GM12891 (cell line): ENCODE measurements at places on chromosomes 11 and 22.
A peak's percentile ranks its signal among the peaks of the same experiment; 100 is the strongest.

DNA sequence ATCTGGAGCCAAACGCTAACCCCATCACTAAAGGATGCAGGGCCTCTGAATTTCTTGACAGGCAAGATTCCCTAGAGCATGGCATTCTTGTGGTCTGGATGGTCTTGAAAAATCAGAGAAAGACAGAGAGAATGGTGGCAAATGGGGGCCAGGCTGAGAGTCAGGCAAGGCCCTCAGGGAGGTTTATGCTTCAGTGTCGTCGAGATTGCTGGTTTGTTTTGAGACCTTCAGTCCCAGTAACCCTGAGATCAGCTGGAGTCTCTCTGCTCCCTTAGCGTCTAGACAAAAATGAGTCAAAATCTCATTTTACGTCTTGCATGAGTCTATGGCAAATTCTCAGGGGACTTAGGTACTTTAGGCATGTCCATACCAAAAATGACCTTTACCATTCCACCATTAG is 539.3 kb downstream of the SOX6 start:
- no peak for DNase-seq

GRCh38 chr11:76579752-76580151 is 90.8 kb downstream of the LRRC32 start:
- DNase-seq, result no peak

DNA sequence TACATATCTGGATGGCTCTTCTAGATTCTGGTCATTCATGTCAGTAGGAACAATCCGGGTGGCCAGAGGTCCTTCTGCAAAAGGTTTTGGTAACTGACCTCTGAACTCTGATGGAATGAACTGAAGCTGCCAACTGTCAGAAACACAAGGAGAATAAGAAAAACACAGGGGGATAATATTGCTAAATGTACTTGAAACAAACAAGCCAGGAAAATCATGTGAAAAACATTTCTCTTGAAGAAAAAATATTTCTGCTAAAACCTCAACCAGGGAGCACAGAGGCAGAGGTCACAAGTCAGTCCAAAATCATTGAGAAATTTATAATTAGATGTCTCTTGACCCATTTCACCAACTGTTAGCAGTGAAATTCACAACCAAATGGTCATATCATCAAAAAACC is 35.2 kb downstream of the ALG9 start:
- DNase-seq, result no peak

GRCh38 chr11:5252192-5252918 is 2.2 kb downstream of the HBG2 start:
- no peak for DNase-seq

- no peak for DNase-seq
Measured at GRCh38 chr11:2129699-2130366, 9.4 kb downstream of the IGF2 start.

DNA sequence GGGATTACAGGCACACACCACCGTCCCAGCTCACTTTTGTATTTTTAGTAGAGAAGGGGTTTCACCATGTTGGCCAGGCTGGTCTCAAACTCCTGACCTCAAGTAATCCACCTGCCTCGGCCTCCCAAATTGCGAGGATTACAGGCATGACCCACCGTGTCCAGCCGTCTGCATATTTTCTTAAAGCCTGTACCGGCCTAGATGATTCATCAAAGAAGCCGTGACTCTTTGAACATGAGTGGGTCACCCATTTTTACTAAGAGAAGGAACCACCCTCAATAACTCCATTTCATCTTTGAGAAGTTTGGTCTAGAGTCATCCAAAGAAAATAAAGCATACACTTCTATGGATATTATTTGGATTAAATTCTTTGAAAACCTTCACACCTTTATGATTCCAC is 388.3 kb downstream of the NTM start:
- DNase-seq, result no peak

DNA sequence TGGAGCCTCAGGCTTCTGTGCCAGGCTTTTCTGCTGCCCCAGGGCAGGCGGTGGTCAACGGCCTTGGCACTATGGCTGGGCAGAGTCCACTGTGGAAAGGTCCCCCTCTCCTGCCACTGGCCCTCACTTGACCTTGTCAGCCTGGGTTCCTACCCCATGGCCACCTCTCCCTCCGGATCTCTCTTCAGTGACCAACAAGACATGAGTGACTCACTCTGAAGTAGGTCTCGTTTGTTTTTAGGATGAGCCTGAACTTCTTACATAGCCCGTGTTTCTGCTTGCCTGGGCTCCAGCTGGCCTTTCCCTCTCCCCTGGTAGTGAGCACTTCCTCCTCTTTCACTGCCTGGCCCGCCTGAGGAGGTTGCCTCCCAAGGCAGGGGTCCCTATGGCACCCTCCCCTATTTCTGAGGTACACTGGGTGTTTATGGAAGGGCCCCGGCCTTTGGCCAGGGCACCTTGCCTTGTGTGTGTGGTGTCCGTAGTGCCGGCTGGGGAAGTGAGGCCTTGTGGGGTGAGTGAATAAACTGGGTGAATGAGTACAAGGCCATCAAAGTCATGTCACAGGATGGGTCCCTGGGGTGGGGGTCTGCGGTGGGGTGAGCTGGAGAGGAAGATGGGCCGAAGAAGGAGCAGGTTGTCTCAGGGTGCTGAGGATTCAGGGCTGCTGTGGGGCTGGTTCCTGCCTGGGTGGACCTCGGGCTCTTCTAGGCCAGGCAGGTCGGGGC is 5.0 kb downstream of the SHANK3 start:
- peak; percentile 2 for DNase-seq

DNA sequence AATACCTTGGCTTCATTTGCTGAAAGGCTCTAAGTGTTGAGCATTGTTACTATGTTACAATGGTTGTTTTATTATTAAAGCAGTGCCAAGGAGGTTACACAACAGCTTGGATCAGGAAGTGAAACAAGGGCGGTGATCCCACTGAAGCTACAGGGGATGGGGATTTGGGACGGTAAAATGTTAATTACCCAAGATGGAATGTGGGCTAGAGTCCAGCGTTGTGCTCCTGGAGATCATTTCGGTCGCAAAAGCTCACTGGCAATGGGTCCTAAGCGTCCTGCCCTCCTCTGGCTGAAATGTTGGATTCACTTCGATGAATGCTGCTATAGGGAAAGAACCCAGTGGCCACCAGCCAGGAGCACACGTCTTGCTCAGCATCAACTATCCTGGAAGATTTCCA is 48.3 kb downstream of the FAM83F start:
- no peak for DNase-seq

GRCh38 chr11:23957314-23957713 is 539.5 kb upstream of the LUZP2 start:
- DNase-seq, result no peak

DNA sequence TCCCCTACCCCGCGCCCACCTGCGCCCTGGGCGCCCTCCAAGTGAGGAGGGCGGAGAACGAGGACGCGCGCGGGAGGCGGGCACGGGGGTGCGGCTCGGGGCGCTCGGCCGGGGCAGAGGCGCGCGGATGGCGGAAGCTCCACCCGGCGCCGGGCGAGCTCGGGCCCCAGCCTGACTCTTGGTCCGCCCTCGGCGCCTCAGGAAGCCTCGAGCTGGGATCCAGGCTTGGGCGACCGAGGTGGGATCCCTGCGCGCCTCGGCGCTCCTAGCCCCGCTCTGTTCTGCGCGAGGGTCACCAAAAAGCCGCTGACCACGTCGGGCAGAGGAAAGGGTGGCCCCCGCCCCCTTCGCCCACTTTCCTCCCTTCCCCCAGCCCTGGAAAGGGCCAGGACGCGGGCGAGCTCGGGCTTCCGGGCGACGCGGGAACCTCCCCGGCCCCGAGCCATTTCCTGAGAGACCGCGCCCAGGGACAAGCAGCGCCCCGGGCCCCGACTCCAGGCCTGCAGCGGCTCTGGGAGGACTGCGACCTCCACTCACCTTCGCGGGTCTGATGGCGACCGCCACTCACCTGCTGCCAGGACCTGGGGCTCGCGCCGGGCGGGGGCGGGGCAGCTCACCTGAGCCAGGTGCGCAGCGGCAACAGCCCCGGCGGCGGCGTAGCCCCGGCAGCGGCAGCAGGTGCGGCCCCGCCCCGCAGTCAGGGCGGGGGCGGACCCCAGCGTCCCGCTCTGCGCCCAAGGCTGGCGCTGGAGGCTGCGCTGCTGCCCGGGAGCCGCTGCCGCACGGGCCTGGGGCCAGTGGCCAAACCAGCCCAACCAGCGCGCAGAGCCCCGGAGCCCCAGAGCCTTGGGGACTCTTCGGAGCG is 2.2 kb upstream of the SIGIRR start:
- DNase-seq, result no peak

DNA sequence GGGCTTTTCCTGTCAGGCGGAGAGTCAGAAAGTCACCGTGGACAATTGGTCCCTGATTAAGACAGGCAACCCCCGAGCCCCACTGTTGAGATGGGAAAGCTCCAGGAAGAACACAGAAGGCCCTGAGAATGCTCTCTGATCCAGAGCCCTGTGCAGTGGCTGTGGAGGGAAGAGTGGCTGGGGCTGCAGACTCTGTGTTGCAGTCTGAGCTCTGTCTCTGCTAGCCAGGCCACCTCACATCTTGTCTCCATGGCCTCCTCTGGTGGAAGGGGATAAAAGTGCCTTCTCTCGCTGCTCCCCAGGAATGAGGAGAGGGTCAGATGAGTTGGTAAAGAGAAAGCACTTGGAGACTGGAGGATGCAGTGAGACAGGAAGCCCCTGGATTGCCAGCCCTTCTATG is 141.2 kb downstream of the CEP164 start:
- no peak for DNase-seq

GRCh38 chr11:75160220-75160757 is 9.4 kb downstream of the SLCO2B1 start:
- no peak for DNase-seq

DNA sequence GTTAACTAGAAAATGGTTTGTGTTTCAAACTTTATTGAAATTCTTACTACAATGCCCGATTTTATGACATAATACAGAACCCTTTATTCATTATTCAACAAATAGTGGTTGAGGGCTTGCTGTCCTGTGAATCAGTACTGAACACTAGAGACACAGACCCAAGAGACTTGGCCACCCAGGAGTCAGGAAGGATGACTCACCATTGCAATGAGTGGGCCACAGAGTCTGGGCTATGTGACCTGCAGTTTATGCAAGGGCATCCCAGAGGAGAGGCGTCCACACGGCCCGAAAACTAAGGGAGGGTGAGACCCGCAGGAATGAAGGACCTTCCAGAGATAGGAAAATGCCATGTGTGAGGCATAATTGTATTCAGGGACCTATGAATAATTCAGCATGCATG is 143.8 kb upstream of the DDI1 start:
- DNase-seq, result no peak

GRCh38 chr22:49305214-49305965 is 522.3 kb downstream of the BRD1 start:
- DNase-seq, result peak; percentile 76

DNA sequence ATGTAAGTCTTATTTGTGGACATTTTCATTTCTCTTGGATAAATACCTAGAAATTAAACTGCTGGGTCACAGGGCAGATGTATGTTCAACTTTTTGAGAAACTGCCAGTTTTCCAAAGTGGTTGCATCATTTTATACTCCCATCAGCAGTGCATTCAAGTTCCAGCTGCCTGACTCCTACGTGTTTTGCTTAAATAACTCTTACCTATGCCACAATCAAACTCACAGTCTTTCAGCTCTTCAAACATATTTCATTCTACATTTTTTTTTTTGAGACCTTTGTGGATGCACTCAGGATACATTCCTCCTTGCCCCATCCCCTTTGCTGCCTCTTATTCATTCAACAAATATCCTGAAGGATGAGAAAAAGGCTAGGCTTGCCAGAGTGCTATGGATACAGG is 9.2 kb downstream of the TCF20 start:
- DNase-seq, result no peak

GRCh38 chr11:69141742-69142141 is 14.0 kb upstream of the SMIM38 start:
- no peak for DNase-seq

DNA sequence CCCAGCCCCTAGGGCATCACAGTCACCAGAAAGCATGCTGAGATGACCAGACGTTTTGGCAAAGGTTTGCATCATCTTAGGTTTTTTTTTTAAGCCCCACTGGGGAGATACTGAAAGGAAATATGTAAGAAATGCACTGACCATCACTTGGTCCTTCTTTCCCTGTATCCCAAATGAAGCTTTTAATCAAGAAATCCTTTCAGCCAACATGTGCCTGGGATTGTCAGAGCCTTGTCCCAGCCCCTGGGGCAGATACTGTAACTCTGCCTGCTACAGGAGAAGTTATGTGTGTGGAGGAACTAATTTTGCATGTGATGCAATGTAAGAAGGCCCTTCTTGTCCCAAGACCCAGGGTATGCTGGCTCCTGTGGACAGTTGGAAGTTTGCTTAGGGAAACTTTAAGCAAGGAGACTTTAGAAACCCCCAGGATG is 65.6 kb downstream of the PPFIBP2 start:
- DNase-seq, result no peak

DNA sequence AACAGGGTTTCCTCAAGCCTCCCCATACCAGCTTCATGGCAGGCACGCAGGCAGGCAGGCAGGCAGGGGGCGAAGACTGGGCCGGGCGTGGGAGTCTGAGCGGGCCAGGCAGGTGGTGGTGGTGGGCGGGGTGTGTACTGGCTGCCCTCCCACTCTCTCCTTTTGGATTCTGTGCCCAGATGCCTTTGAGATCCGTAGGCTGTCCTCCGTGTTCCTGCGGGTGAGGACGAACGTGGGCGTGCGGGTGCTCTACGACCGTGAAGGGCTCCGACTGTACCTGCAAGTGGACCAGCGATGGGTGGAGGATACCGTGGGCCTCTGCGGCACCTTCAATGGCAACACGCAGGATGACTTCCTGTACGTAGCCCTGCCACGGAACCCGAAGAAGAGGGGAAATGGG is 23.0 kb downstream of the OTOG start:
- DNase-seq, result no peak

DNA sequence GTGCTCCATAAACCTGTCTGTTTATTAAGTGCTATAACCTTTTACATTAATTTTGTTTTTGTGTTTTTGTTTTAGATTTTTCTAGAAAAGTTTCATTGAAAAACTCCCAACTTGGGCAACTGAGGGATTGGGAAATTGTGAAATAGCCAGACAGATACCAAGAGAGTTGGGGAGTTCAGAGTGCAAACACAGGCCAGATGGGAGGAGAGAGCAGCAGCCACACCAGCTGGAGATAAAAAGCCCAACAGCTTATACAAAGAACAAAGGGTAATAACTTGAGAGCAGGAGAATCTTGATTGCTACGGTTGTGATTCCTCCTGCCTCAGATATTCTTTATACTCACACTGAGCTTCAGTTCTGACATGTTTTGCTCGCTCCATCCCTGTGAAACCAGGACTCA is 1642.2 kb downstream of the LRRC4C start:
- DNase-seq, result no peak
